ENCODE measurements at places on chromosomes 7 and 10.

DNA sequence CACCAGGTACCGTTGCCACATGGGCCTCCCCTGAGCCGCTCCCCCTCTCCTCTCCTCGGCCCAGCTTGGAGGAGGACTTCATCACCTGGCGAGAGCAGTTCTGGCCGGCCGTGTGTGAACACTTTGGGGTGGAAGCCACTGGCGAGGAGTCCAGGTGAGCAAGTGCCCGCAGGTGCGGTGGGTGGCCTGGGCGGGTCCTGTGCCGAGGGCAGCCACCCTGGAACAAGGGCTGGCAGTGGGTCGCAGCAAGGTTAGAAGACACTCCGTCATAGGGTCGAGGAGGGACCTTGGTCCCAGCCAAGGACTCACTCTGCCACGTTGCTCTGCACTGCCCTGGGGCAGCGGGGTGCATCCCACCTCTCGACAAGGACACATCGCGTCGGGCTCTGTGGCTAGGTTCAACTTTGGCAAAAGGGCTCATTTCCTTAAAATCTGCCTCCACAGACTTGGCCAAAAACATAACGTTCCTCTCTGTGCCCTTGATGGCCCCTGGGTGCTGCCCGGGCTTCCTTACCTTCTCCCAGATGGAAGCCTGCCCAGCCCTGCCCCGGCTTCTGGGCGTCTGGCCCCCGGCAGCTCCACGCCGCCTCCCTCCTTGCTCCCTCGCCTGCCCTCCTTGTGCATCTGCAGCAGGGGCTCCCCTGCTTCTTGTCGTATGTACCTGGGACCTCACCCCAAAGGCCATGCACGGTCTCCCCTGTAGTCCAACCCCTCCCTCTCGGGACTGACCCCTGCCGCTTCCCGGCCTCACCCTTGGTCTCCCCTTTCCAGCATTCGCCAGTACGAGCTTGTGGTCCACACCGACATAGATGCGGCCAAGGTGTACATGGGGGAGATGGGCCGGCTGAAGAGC is 12.7 kb downstream of the TMEM120A start:
- no peak for DNase-seq

- DNase-seq: no peak
Observed at GRCh38 chr7:116772926-116773749, 89.2 kb upstream of the CAPZA2 start.

GRCh38 chr7:132200141-132200540 is 376.1 kb downstream of the PLXNA4 start:
- no peak for DNase-seq

- no peak for DNase-seq
Observed at GRCh38 chr10:17005621-17006566, 123.7 kb downstream of the CUBN start.

- no peak for DNase-seq
Observed at GRCh38 chr7:132825932-132826835, 249.9 kb upstream of the PLXNA4 start.

GRCh38 chr7:36683111-36683510 is 41.2 kb downstream of the AOAH start:
- DNase-seq: no peak

DNA sequence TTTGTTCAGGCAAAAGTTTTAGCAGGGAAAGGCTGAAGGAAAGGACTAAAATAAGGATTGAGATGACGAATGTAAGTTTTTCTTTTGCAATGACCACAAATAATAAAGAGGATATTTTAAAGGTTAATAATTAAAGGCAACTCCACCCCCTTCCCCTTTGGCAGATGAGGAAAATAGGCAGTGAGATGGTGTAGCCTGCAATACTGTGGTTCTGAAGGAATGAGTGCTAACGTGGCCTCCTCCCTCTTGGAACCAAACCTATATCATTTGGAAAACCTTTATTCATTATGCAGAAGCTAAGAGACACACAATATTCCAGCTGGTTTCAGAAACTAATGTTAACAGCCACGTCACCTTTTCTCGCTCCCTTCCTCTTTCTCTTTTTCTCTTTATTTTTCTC is 70.9 kb upstream of the COL1A2 start:
- DNase-seq: no peak

DNA sequence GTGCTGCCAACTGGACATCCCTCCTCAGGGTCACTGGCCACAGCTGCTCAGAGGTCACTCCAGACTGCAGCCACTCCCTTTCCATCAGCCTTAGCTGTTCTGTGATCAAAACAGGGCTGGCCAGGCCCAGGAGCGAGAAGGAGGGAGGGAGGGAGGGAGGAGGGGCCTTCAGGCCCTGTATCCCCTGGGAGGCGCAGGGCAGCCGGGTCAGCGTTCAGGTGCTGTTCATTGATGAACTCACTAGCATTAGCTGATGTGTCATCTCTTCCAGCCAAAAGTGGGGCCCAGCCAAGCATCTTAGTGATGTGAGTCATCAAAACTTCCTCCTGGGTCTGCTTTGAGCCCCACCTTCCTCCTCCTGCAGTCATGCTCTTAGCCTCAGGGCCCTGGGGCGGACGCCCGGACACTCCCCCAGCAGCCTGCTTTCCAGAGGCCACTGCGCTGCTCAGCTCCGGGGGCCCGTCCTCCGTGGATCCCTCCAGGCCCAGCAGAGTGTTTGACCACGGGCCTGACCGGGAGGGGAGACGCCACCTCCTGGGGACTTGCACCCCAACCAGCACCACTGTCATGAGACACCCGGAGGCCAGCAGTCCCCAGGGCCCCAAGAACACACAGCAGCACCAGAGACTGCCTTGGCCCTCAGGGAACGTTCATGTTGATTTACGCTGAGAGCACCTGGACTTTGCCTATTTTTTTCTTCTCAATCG is 149.2 kb downstream of the PRKAG2 start:
- DNase-seq: no peak

- DNase-seq: no peak
Observed at GRCh38 chr10:121654021-121654545, 55.8 kb upstream of the FGFR2 start.

- DNase-seq: no peak
Observed at GRCh38 chr7:690478-691360, 35.8 kb upstream of the DNAAF5 start.

DNA sequence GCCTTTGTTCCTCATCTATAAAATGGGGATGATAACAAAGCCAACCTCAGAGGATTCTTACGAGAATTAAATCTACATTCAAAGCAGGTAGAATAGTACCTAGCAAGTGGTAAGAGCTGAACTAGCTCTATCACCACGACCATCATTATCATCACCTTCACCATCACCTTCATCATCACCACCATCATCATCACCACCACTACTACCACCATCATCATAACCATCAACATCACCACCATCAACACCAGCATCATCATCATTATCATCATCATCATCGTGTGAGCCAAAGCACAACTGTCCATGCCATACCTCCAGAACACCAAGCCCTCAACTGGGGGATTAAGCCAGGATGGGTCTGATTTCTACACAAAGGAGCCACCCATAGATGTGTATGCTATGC is 206.8 kb downstream of the GRID1 start:
- no peak for DNase-seq

DNA sequence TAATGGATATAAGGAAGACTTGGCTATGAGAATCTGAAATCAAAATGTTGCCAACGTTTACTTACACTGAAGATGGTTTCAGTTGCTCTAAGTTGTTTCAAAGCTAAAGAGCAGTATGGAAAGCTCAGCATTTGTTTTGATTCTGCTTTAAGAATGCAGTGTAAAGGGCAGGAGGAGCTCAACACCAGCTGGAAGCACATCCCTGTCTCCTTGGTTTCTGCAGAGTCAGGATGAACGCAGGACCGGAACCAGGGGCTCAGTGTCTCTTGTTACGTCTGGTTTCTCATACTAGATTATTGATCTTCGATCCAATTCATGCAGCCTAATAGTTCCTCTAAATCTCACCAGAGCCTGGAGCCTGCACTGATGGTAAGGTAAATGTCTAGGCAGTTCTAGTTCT is 24.1 kb downstream of the ZRANB1 start:
- DNase-seq: no peak

GRCh38 chr7:127665922-127666321 is 13.9 kb downstream of the SND1 start:
- no peak for DNase-seq
